ENCODE measurements at places on chromosomes 3 and 15.

DNA sequence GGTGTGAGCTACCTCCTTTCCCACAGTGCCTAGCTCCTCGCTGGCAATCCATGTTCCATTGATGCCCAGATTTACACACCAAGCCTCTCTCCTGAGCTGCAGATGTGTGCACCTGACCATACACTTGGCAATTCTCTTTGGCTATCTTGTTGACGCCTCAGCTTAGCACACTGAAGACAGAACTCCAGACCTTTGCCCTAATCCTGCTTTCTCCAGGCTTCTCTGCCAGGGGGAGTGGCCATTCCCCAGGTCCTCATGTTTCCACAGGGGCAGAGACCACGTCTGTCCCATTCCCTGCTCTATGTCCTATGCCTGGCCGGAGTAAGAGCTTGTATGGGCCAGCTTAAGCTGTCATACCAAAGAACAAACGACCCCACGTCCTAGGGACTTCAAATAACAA, 30.2 kb upstream of the ALDH1L1 start:
- no peak for DNase-seq

DNA sequence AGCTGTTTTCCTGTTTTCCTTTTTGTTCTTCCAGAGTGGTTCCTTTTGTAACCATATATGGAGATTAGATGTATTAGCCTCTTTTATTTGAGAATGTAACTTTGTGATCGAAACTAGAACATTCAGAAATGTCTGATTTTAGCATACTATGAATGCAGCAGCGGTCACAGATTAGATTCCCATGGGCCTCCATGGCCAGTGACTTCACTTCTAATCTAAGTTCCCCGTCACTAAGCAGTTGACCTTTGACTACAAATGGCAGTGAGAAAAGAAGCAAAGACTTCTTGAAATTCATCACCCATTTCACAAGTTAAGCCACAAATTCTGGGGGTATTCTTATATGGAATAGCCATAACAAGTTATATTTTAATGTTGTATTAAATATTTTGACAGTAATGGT, 114.6 kb upstream of the FLNB start:
- no peak for DNase-seq

DNA sequence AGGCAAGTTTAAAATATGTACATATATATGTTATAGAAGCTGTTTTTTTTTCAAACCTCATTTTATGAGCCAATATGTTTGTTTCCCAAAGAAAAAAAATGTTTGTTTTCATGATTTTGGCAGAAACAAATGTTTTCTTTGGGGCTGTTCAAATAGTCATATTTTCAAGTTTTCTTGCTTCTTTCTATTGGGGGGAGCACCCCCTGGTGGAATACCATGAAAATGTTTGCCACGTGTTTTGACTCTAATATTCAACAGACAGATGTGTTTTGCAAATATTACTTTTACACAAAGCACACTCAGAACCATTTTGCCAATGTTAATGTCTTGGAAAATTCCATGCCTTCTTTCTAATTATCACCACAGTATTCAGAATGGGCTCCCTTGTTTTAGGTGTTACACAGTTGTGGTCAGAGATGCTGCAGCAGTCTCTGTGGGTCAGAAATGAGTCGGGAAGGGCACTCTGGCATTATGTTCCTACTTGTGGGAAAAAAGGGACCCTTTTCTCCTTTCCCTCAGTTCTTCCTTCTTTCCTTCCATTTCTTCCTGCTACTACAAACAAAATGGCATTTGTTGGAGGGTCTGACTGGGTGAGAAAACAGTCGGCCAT, 817.0 kb downstream of the TUSC7 start:
- DNase-seq, result no peak

DNA sequence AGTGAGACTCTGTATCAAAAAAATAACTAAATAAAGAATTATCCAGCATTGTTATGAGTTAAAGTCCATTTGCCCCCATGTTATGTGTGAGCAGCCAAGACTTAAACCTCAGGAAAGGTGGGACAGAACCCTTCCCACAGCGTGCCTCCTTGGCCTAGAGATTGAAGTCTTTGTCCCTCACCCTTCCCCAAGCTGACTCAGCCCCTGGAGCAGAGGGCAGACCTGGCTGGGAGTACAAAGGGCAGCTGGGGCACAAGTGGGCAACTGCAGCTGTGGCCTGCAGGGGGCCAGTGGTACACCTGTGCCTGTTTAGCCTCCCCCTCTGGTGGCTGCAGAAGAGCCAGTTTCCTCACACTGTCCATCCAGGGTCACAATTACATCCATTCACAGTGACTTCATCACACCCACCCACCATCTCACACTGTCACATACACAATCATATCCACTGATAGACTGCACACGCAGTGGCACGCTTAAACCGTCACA, 940 bp upstream of the ACY1 start:
- DNase-seq, result no peak

All from central memory CD4-positive, alpha-beta T cell (primary cell).